Hematopoietic multipotent progenitor cell treated with erythropoietin and hydrocortisone succinate and interleukin-3 and kit ligand, for 6 days (in vitro differentiated cells): ENCODE measurements at places on chromosomes 5 and 9.

DNA sequence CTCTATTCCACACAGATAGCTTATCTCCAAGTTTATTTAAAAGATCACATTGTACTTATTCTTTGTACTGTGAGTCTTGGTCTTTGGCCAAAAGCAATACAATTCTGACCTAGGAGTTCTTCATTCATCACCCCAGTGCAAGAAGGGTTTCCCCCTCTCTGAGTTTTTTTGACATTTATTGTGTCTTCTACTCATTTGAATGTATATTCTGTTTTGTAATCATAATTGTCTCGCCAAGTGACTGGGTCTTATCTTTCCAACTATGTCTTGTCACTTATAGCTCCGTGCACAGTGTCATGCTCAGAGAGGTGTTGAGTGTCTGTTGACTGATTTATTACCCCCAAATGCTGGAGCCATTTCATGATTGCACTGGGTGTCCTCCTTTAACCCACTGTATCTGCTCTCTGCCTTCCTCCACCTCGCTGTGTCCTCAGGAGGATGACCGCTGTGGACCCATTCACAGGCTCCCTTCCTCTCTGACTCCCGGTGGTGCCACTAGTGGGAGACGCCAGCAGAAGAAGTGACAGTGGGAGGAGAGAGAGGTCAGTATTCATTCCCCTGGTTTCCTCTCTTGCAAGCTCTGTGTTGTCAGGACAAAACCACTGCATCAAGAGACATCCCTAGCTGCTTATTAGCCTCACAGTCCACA is 11.2 kb upstream of the TRIO start:
- no peak for DNase-seq

GRCh38 chr9:5085993-5086392 is 99.4 kb downstream of the INSL6 start:
- no peak for DNase-seq

- no peak for DNase-seq
Measured at GRCh38 chr5:133749331-133749985, 137.1 kb upstream of the FSTL4 start.

GRCh38 chr5:131068893-131069643 is 96.0 kb downstream of the HINT1 start:
- DNase-seq = peak; percentile 9

DNA sequence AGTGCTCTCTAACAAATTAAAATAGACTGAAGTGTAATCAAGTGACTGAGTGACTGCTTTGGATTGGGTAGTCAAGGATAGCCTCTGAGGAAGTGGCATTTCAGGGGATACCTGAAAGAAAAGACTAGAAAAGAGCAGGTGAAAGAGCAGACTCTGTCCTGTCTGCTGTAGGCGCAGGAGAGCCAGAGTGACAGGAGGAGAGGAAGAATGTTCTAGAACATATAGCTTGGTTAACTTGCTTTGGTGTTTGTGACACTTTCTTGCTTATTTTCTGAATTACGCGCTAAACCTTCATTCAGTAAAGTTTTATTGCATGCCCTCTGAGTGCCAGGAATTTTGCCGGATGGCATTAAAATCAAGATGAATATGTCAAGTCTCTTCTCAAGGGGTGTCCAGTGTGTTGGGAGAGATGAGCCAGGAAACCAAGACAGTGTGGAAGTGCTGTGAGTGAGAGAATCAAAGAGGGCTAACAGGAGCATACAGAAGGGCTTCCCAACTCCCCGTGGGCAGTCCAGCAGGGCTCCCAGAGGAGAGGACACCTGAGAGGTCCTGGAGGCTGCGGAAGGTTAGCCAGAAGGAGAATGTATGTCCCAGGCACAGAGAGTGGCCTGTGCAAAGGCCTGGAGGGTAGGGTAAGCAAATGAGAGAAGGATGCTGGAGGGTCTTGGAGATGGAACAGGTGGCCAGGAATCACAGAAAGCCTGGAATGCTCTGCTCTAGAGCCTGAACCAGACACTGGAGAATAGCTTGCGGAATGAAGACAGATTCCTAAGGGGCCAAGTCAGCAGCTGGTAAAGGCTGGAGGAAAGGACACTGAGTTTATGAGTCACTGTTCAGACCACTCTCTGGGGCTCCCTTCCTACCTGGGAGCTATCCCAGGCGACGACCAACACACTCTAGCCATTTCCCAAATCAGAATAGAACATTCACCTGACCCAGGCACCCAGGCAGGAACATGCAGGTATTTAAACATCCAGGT is 59.3 kb downstream of the SLC22A5 start:
- no peak for DNase-seq

DNA sequence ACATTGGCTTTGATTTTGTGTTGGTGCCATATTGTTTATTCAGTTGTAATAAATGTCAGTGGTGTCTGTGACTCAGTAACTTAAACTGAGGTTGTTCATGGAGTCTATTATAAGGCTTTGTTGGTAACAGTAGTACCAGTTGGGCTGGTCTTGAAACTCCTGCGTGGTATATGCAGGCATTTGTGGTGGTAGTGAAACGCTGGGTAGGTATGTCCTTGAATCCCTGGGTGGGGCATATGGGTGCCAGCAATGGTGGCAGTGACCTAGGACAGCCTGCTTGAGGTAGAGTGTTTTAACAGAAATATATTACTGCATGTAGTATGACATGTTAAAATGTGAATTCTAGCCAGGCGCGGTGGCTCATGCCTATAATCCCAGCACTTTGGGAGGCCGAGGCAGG is 1058.5 kb upstream of the SEMA6A start:
- DNase-seq = no peak

DNA sequence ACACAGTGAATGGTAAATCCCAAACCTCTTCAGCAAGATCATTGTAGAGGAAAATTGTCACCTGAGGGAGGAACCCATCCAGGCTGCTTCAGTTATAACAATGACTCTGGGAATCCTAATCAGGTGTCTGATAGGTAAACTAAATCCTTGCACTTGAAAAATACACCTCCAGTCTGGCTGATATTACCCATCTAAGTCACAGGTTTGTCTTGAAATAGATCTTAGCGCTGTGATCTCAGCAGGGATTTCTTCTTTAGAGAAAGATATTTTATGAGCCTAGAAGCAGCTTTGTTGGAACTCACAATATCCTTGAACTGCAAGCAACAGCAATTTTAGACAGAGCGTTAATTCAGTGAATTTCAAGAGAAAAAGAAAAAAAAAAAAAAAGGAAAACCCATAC is 149.7 kb downstream of the SGCD start:
- DNase-seq = no peak

DNA sequence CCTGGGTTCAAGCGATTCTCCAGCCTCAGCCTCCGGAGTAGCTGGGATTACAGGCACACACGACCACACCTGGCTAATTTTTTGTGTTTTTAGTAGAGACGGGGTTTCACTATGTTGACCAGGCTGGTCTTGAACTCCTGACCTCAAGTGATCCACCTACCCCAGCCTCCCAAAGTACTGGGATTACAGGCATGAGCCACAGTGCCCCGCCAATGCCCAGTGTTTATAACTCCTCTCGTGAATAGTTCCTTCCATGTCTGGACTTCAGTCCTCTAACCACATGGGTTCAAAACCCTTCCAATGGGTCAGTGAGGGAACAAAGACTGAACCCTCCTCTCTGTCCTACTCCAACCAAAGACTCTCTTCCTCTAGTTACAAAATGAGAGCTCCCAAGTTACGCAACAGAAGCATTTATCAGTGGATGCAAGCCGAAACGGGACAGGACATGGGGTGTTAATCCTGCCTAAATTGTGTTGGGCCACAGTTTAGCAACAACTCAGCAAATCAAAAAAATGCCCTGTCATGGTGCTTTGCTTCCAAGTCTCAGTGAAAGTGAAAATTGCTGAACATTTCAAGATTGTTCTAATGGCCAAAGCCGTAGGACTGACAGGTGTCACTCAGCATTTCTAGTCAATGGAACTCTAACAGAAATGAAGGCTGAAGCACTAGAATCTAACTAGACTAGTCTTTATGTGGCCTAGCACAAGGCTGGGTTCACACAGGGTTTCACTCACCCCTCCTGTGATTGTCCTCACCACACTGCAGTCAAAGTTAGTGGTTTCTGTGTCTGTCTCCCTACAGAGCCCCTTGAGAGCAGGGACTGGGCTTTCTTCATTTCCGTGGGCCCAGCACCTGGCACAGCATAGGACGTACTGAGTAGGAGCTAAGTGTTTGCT is 3.2 kb upstream of the TMEM245 start:
- DNase-seq = peak; percentile 72

GRCh38 chr9:114026335-114026734 is 51.8 kb downstream of the AMBP start:
- no peak for DNase-seq

DNA sequence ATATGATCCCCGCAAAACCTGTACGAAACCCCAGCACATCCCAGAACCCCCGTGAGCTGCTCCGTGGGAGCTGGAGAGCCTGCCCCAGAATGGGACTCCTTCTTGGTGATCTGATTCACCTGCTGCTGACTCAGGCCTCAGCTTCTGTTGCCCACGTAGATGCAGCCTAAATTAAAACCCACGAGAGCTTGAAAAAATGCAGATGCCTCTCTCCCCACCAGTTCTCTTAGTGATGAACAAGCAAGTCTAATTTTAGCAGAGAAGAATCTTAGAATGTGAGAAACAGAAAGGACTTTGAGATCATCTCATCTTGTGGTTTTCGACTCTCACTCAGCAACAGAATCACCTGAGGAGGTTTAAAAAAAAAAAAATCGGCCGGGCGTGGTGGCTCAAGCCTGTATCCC is 57.6 kb downstream of the TMOD1 start:
- DNase-seq = no peak

- no peak for DNase-seq
Measured at GRCh38 chr5:116675626-116675910, 100.9 kb upstream of the SEMA6A start.

DNA sequence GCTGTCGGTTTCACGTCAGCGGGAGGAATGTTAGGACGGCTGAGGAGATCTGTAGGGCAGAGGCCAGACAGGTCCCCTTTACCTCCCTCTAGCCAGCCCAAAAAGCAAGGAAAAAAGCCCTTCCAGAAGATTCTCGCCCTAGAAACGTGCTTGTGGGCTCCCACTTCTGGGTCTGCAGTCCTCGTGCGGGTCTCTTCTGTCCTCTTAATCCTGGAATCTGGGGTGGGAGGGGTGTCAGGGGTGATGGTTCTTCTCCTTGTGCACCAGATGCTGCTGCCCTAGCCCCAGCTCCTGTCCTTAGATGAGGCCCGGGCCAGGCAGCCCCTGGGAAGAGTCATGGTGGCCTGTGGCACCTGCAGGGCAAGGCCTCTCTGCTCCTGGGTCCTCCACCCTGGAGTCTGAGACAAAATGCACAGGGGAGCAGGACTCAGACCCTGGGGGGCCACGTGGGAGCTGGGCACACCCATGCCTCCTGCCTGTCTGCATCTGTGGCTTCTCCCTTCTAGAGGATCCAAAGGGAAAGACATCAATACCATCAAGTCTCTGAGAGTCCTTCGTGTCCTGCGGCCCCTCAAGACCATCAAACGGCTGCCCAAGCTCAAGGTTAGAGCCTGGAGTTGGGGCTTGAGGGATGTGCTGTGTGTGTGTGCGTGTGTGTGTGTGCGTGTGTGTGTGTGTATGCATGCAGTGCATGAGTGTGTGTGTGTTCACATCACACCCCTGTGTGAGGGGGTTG is 174.2 kb downstream of the CACNA1B start:
- DNase-seq = no peak

DNA sequence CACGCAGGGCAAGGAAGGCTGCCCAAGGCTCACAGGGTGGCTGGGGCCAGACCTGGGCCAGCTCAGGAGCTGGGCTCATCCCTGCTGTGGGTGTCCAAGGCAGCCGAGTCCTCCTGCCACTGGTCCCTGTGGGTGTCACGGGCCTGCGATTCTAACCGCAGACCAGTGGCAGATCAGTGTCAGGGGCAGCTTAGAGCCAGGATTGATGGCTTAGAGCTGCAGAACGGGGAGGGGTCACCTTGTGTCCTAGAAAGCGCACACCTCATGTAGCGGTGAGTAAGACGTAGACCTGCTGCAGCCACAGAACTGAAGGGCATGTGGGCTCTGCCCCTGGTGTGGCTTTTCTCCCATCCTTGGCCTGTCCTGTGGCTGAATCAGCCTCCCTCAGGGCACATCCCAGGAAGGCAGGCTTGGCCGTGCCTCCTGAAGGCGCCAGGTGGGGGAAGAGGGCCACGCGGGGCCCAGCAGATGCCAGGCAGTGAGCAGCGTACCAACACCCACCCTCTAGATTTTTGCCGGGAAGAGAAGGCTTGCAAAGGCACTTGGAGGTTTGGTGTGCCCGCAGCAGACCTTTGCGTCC is 78.3 kb upstream of the FCN2 start:
- no peak for DNase-seq

DNA sequence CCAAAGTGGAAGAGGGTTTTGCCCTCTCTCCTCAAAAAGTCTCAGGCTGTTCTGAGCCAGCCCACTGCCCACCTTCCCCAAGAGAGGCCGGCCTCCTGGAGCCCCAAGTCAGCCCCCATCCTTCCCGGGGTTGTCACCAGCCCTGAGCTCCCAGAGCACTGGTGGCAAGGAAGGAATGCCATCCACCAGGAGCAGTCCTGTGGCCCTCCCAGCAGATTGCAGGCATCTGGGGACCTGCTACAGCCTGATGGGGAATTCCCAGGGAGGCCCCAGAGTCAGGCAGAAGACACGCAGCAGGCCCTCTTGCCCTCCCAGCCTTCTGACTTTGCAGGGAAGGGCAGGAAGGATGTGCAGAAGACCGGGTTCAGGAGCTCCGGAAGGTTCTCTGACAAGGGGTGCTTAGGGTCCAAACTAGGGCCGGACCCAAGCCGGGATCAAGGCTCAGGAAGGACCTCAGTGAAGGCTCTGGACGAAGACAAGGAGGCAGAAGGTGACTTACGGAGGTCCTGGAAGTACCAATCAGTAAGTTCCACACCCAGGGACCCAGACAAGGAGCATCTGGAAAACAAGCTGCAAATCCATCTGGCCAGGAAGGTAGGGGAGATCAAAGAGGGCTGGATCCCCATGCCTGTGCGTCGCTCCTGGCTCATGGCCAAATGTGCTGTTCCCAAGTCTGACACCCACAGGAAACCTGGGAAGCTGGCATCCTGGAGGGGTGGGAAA is 3.7 kb downstream of the SPATA31E1 start:
- DNase-seq = no peak

GRCh38 chr5:4716781-4717180 is 423.3 kb upstream of the ADAMTS16 start:
- DNase-seq = no peak

DNA sequence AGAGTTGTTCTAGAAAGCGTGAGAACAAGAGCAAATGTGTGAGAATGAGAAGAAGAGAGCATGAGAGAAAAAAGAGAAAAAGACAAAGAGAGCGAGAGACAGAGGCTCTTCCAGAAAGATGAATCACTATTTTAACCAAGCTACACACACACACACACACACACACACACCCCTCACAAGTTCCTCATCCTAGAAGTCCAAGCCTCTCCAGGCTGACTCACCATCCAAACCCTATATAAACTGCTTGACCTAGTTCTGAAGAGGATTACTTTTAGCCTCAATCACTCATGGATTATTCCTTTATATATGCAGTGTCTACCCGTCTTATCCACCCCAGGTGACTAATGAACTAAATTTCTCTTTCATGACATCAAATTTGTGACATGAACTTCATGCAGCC is 37.6 kb downstream of the C9orf57 start:
- DNase-seq = no peak

DNA sequence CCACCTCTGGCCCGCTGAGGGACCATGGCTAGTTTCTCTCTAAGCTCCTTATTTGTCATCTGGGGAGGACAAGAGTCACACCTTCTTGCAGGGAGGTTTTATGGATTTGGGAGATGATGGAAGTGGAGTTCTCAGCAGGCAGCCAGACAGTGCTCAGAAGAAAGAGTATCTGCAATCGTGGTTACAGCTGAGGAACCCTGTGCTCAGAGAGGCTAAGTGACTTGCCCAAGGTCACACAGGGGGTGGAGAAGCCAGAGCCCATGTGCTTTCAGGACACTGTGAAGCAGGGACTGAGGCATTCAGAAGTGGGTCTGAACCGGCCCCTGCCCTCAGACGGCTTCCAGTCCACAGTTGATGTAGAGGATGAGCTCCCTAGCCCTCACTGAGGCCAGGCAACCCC is 10.8 kb downstream of the PRRX2 start:
- no peak for DNase-seq
